CD4-positive, alpha-beta memory T cell (primary cell): ENCODE measurements at places on chromosomes 11 and 22.

DNA sequence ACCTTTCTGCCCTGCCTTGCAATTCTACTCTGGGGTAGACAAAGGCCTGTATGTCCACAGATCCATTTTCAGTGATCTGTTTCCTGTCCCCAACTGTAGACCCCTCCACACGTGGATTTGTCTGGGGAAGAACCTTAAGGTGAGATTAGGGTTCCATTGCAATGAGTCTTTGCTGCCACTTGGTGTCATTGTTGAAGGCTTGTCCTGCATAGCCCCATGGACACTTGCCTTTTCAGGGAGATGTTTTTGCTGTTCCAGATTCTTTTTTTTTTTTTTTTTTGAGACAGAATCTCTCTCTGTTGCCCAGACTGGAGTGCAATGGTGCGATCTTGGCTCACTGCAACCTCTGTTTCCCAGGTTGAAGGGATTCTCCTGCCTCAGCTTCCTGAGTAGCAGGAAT lies 21.8 kb downstream of the SERPING1 start:
- no peak for DNase-seq
- no peak overlapping the region for H3K27ac ChIP-seq
- H3K4me1 ChIP-seq = no peaks in the 10 kb centered on the region
- no peak overlapping the region for H3K4me3 ChIP-seq
- no peaks in the 10 kb centered on the region for H3K36me3 ChIP-seq

DNA sequence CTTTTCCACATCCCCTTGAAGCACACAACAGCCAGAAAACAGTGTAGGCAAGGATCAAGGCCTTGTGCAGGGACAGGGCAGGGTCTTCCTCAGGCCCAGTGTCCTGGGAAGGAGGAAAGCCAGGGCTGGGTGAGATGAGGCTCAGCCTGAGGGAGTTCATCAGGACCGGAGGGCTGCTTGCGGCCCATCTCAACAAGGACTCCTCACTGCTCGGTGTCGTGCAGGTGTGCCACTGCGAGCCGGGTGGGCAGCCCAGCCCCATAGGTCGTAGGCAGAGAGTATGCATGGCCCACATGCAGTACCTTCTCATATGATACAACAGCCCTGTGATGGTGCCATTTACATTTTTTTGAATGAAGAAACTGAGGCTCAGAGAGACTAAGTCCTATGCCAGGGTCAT lies 12.9 kb downstream of the SHISA8 start:
- H3K4me1 ChIP-seq = peaks cover under 1% of the 10 kb centered on the region
- no peak overlapping the region for H3K4me3 ChIP-seq
- peaks cover 26% of the 10 kb centered on the region for H3K36me3 ChIP-seq
- no peak for DNase-seq

- no peaks in the 10 kb centered on the region for H3K27me3 ChIP-seq
- H3K4me3 ChIP-seq = peak overlapping the region; percentile 49
- H3K36me3 ChIP-seq = no peaks in the 10 kb centered on the region
- H3K4me1 ChIP-seq = peaks cover 5% of the 10 kb centered on the region
- no peak overlapping the region for H3K27ac ChIP-seq
- DNase-seq = peak; percentile 22
Observed at GRCh38 chr11:12377824-12378593, 638 bp downstream of the PARVA start.

DNA sequence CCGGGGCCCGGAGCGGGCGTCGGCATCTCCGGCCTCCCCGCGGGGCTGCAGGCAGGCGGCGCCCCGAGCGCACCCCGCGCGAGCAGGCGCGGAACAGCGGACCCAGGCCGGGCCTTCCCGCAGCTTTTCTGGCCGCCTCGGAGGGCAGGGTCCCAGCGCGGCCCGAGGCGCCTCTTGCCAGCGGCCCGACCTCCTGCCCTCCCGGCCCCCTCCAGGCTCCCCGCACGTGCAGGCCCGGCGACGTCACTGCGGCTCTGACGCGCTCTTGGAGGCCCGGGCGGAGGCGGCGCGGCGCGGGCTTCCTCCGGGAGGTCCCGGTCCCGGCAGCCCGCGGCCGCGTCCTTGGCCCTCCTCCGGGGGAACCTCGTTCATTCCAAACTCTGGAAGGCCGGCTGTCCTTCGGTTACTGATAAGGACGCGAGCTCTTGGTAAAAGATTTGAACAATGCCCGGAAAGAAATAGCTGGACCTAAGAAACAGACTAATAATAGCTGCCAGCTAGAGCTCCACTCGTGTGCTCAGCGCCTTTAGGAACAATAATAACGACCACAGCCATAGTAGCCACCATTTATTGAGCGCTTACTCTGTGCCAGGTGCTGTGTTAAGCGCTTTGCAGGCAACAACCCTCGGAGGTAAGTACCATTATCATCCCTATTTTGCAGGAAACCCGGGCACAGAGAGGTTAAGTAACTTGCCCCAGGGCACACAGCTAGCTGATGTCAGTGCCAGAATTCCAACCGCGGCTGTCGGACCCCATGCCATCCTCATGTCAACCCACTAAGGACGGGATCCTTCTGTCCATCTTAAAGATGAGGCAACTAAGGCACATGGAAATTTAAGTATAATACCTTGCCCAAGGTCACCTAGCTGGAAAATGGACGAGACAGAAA lies 39.1 kb upstream of the CREB3L1 start:
- DNase-seq = peak; percentile 59
- peaks cover 6% of the 10 kb centered on the region for H3K27me3 ChIP-seq
- H3K36me3 ChIP-seq = no peaks in the 10 kb centered on the region
- peak overlapping the region; percentile 81 for H3K4me3 ChIP-seq
- peaks cover 30% of the 10 kb centered on the region for H3K4me1 ChIP-seq

GRCh38 chr22:45101515-45102227 lies 62.1 kb upstream of the NUP50 start:
- no peak overlapping the region for H3K27ac ChIP-seq
- peak; percentile 5 for DNase-seq
- H3K36me3 ChIP-seq = no peaks in the 10 kb centered on the region
- no peaks in the 10 kb centered on the region for H3K4me1 ChIP-seq

GRCh38 chr11:70176940-70177689 lies 26.0 kb upstream of the FADD start:
- no peaks in the 10 kb centered on the region for H3K36me3 ChIP-seq
- no peak overlapping the region for H3K27ac ChIP-seq
- no peaks in the 10 kb centered on the region for H3K27me3 ChIP-seq
- peak; percentile 42 for DNase-seq

GRCh38 chr11:96090711-96091110 lies 166.8 kb upstream of the MTMR2 start:
- DNase-seq = no peak
- H3K4me1 ChIP-seq = peaks cover 27% of the 10 kb centered on the region
- H3K27me3 ChIP-seq = no peaks in the 10 kb centered on the region

DNA sequence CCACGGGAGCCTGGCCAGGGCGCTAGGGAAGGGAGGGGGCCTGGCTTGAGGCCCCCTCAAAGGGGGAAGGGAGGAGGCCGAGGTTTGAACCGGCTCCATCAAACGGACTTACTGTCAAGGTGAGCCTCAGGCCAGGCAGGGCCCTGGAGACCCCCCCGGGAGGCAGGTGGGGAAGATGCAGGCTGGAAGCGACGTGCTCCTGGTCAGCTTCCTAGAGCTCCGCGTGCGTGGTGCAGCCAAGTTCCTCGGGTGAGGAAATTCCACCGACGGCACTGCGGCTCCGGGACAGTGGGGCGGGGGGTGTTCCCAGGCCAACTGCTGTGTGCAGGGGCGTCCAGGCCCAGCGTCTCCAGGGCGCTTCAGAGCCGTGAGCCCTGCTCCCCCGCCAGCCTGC lies 7.2 kb upstream of the TRABD start:
- H3K27ac ChIP-seq = no peak overlapping the region
- H3K27me3 ChIP-seq = no peaks in the 10 kb centered on the region
- H3K36me3 ChIP-seq = no peaks in the 10 kb centered on the region
- H3K4me3 ChIP-seq = no peak overlapping the region
- DNase-seq = no peak

DNA sequence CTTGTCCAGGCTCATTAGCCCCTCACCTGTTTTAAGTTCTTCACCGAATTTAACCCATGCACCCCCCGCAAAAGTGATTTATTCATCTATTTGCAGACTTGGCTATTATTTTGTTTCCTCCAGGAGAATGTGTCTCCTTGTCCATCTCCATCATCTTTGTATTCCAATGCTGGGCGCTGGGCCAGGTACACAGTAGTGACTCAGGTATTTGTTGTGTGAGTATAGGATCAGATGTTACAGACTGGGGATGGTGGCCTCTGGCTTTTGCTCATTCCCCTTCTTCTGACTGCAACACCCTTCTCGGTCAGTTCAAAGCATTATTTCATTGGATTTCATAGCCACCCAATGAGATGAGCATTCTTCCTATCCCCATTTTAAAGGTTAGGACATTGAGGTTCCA lies 408.2 kb downstream of the MN1 start:
- H3K27me3 ChIP-seq = no peaks in the 10 kb centered on the region
- no peak overlapping the region for H3K4me3 ChIP-seq

DNA sequence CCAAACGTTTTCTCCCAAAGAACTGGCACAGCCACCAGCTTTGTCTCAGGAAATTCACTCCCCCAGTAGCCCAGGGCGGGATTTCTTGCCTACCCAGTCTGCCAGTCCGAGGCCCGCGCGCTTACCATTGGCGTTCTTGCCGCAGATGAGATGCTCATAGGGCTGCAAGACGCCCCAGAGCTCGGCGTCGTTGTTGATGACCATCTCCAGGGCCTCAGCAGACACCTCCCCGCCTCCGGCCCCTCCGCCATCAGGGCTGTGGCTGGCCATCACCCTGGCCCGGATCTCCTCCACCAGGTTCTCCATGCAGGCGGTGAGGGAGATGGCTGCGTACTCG lies 1.3 kb downstream of the ABTB2 start:
- H3K27ac ChIP-seq = no peak overlapping the region
- H3K4me1 ChIP-seq = peaks cover 26% of the 10 kb centered on the region
- H3K27me3 ChIP-seq = peaks cover 28% of the 10 kb centered on the region

- H3K4me3 ChIP-seq = no peak overlapping the region
- H3K4me1 ChIP-seq = no peaks in the 10 kb centered on the region
- no peaks in the 10 kb centered on the region for H3K36me3 ChIP-seq
- no peak for DNase-seq
- H3K27ac ChIP-seq = no peak overlapping the region
Observed at GRCh38 chr22:44975427-44976262, 34.2 kb downstream of the PHF21B start.

DNA sequence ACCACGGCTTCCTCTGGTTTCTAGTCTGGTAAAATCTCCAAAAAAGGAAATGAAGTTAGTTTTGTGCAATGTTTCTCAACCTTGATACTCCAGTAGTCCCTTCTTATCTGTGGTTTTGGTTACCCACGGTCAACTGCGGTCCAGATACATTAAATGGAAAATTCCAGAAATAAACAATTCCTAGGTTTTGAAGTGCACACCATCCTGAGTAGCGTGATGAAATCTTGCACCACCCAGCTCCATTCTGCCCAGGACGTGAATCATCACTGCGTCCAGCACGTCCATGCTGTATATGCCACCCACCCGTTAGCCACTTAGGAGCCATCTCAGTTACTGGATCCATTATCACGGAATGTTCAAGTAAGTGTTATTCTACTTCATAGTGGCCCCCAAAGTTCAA lies 117.0 kb downstream of the FBXO7 start:
- H3K4me3 ChIP-seq = no peak overlapping the region
- no peaks in the 10 kb centered on the region for H3K4me1 ChIP-seq
- no peaks in the 10 kb centered on the region for H3K36me3 ChIP-seq
- H3K27ac ChIP-seq = no peak overlapping the region
- H3K27me3 ChIP-seq = no peaks in the 10 kb centered on the region

GRCh38 chr11:65100674-65101350 lies 4.8 kb downstream of the VPS51 start:
- no peaks in the 10 kb centered on the region for H3K27me3 ChIP-seq
- H3K36me3 ChIP-seq = no peaks in the 10 kb centered on the region
- no peak overlapping the region for H3K4me3 ChIP-seq
- H3K27ac ChIP-seq = no peak overlapping the region

DNA sequence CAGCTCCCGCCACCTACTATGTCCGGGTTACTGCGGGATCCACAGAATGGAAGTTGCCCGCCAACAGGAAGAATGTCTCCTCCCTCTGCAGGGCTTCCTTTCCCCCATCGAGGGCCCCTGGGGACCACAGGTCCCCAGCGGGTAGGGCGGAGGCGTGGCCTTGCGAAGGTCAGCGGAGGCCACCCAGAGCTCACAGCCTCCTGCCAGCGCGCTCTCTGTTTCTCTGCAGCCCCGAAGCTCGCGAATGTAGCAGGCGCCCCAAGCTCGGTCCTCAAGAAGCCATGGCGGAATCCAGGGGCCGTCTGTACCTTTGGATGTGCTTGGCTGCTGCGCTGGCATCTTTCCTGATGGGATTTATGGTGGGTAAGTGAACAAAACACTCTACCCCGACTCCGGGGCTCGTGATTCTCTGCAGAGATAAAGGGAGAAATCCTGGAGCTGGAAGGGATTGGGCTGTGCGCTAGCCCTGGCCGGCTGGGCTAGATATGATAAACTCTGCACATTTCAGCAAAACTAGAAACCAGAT lies at the start of gene NAALAD2:
TSS of gene NAALAD2 (plus strand) at position 186 of the 526 bp plus-strand sequence. CDS start at position 282, 96 bp downstream.
- H3K4me1 ChIP-seq = peaks cover 11% of the 10 kb centered on the region
- no peaks in the 10 kb centered on the region for H3K27me3 ChIP-seq
- H3K36me3 ChIP-seq = no peaks in the 10 kb centered on the region
- DNase-seq = no peak

GRCh38 chr22:27853424-27853823 lies 51.9 kb upstream of the MN1 start:
- no peak overlapping the region for H3K4me3 ChIP-seq
- no peaks in the 10 kb centered on the region for H3K4me1 ChIP-seq
- no peaks in the 10 kb centered on the region for H3K27me3 ChIP-seq
- H3K27ac ChIP-seq = no peak overlapping the region
- H3K36me3 ChIP-seq = peaks cover 62% of the 10 kb centered on the region

DNA sequence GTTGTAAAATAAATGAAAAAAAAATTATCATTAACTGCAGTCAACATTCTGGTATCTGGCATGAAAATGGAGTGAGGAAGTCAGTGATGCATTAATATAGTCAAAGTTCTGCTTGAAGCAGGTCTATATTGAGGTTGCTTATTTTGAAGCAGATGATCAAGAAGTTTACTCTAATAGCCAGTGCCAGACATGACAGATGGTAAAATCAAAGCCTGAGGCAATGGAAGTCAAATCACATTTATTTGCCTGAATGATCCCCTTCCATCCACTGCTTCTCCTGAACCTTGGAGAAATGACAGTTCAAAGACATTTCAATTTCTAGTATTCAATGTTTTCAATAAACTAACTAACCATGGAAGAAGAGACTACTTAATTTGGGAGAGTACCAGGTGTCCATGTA lies 430.0 kb downstream of the FAM181B start:
- H3K4me1 ChIP-seq = no peaks in the 10 kb centered on the region
- H3K27me3 ChIP-seq = no peaks in the 10 kb centered on the region
- DNase-seq = no peak
- H3K4me3 ChIP-seq = no peak overlapping the region
- H3K27ac ChIP-seq = no peak overlapping the region
- H3K36me3 ChIP-seq = no peaks in the 10 kb centered on the region

- H3K36me3 ChIP-seq = no peaks in the 10 kb centered on the region
- H3K27me3 ChIP-seq = no peaks in the 10 kb centered on the region
- H3K27ac ChIP-seq = no peak overlapping the region
- DNase-seq = peak; percentile 0
- H3K4me1 ChIP-seq = peaks cover 6% of the 10 kb centered on the region
Observed at GRCh38 chr11:60485987-60486386, 6.6 kb upstream of the MS4A12 start.

GRCh38 chr22:49630448-49630946 lies 197.2 kb downstream of the BRD1 start:
- no peaks in the 10 kb centered on the region for H3K4me1 ChIP-seq
- no peak for DNase-seq
- no peaks in the 10 kb centered on the region for H3K36me3 ChIP-seq
- H3K4me3 ChIP-seq = no peak overlapping the region
- no peak overlapping the region for H3K27ac ChIP-seq

- H3K4me1 ChIP-seq = no peaks in the 10 kb centered on the region
- H3K4me3 ChIP-seq = no peak overlapping the region
- DNase-seq = no peak
- no peaks in the 10 kb centered on the region for H3K36me3 ChIP-seq
- H3K27me3 ChIP-seq = no peaks in the 10 kb centered on the region
Observed at GRCh38 chr11:68373815-68374501, 61.6 kb downstream of the LRP5 start.
